ENCODE measurements at places on chromosomes 13 and 19. TPM values are rescaled to one million over a fixed set of nuclear protein-coding genes. Genes with fewer than 3 reads are reported as not detected.

GRCh38 chr13:112985803-112986408 lies 16.9 kb downstream of the MCF2L start:
- no peak for DNase-seq

GRCh38 chr19:57566396-57567265 lies 7.0 kb upstream of the ZNF550 start:
- no peak for DNase-seq

DNA sequence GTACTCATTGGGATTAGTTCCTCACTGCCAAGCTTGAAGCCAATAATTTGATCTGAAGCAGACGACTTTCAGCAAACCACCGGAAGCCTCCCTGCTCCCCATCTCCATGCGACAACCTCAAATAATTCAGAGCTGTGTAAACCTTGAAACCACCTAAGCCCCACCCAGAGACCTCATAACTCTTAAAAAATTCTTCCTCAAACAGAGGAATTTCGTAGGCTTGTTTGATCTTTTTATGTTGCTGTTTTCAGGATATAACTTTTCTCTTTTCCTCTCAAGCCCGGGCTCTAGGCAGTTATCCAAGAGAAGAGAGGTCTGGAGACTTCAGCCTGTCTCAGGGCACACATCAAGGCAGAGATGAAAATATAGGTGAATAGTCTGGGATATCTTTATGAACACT lies 311.6 kb downstream of the KCNRG start:
- peak; percentile 19 for DNase-seq

The ZNF135 gene
- total RNA-seq: not detected

The PABPC3 gene
- 0.20 TPM for total RNA-seq

DNA sequence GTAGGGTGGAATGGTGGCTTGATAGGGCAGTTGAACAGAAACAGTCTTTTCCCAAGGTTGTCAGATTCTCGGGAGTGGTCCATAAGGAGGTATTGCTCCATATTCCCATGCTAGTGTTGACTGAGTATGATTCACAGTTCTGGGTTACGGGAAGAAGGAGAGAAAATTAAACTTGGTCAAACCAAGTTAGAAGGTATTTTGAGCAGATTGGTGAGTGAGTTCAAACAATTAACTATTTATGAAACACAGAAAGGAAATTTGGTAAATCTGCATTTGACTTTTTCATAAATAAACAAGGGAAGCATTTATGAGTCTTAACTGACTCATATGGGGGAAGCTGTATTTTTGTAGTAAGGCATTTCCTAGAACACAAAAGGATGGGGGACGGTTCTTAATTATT lies 2419.4 kb downstream of the PCDH9 start:
- DNase-seq: peak; percentile 57

DNA sequence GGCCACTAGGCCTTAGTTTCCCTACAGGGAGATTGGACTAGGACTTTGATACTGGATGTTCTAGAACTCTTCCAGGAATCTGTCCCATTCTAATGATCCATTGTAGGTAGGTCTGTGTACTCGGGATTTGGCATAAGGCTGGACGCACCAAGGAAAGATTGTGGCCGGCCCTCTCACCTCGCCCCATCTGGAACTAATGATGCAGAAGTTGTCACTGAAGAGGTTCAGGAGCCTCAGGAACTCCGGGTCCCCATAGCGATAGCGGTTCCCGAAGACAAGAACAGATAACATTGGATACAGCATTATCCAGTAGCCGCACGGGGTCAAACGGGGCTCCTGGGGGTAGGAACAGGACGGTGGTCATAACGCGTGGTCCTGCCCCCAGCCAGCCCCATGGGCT lies 11.2 kb downstream of the EGLN2 start:
- no peak for DNase-seq

DNA sequence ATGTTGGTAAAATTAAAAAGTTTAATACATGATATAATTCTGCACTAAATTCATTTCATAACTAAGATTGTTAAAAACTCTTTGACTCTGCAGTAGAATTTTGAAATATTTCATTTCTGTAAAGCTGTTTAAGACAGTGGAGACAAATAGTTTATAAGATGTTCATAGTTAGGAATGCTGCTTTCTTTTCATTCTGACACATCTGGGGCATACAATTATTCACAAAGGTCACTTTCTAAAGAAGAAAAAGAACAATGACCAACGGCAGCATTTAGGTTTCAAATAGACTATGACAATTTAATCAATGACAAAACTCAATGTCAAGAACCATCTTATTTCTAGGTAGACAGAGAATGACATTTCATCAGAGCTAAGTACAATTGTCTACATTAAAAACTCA lies 1422.1 kb downstream of the PCDH9 start:
- peak; percentile 46 for DNase-seq

The PLVAP gene
- not detected for total RNA-seq

The IQCN gene
- not detected for total RNA-seq
